ENCODE measurements at places on chromosomes 16 and 17.
A peak's percentile ranks its signal among the peaks of the same experiment; 100 is the strongest.

DNA sequence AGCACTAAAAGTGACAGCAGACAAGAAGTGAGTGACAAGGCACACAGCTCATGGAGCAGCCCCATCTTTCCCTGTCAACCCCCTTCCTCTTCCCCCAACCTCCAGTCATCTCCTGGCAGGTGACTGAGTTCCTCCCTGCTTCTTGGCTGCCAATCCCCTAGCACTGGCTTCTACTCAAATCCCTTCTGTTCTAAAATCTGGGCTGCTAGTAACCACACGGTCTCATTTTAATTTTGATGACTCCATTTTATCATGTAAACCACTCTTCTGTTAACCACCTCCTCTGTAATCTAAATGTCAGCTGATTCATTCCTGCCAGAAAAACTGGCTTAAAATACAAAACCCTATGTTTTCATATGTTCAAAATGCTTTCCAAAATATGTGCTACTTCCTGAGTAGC, 419.8 kb upstream of the MON1B start:
- DNase-seq: no peak

DNA sequence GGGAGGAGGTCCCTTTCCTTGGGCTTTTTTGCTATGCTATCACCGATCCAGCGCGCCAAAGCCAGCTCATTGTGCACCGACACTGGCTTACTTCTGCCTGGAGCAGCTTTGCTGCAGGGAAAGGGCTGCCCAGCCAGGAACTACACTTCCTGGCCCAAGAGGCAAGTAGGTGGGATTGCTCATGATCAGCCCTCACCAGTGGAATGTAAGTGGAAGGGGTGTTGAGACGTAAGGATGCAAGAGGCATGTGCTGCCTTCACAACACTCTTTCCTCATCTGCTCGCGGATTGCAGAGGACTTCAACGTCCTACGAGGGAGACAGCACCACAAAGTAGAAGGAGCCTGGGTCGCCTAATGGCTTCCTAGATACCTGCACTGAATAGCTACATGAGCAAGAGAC, 104.3 kb upstream of the FOXF1 start:
- DNase-seq: no peak

DNA sequence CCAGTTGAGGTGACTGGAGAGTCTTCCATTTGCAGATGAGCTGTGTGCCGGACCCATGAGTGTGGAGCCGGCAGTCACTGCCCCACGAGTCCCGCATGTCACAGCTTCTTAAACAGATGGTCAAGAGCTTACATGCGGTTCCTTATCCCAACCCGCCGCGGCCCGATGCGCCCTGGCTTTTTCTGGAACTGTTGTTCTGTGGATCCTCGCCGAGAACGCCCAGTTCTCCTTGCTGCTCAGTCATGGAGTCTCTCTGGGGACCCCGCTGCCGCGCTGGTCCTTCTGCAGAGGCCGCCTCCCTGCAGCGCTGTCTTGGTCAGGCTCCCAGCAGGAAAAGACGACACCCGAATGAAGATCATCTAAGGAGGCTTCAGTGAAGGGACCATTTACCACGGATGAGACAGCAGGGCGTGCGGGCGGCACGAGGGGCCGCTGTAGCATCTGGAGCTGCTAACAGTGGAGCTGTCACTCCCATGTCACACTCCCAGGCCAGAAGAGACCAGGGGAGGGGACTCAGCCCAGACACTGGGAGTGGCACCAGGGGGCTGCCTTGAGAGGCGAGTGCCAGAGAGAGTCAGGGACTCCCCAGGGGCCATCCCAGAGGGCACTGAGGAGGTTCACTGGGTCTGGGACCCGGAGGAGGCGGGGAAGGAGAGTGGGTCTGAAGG, 10.8 kb upstream of the LGALS3BP start:
- no peak for DNase-seq

DNA sequence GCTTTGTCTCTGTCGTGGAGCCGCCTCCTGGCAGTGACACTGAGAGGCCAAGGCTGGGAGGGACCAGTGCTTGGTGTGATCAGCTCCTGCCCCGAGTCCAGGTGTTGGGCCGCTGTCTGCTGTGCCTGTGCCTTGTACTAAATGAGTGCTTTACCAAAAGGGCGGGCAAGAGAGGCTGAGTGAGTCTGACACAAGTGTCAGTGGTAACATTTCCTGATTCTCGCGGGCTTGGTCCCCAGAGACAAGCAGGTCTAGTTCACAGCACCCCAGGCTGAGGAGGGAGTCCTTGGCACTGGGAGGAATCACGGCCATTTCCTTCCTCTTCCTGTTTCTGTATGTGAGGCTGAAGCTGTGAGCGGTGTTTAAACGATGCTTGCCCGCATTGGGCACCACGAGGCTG, 30.2 kb downstream of the PLD6 start:
- DNase-seq: no peak

GRCh38 chr17:61395409-61395982, 4.1 kb upstream of the TBX2 start:
- no peak for DNase-seq

GRCh38 chr16:11010575-11011221, 66.3 kb downstream of the CLEC16A start:
- no peak for DNase-seq

DNA sequence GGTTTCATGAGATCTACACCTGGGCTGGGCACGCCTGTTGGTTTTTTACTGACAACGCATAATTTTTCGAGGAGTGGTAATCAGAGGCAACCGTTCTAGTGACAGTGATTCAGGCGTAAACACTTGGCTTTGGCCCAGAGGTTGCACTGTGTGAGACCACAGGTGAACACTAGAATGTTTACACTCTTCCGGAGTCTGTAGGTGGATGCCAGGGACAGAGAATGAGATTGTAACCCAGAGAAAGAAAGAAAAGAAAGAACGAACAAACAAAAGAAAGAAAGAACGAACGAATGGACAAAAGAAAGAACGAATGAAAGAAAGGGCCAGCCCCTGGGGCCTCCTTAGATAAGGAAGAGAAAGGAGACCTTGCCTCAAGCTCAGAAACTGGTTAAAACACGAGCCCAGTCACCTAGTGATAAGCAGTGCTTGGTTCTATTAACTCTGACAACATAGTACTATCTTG, 113.2 kb downstream of the PRKCB start:
- DNase-seq: peak; percentile 10

- DNase-seq: no peak
Observed at GRCh38 chr16:3519581-3519980, 18.8 kb downstream of the CLUAP1 start.

- DNase-seq: no peak
Observed at GRCh38 chr17:57484081-57484666, 227.9 kb downstream of the MSI2 start.

DNA sequence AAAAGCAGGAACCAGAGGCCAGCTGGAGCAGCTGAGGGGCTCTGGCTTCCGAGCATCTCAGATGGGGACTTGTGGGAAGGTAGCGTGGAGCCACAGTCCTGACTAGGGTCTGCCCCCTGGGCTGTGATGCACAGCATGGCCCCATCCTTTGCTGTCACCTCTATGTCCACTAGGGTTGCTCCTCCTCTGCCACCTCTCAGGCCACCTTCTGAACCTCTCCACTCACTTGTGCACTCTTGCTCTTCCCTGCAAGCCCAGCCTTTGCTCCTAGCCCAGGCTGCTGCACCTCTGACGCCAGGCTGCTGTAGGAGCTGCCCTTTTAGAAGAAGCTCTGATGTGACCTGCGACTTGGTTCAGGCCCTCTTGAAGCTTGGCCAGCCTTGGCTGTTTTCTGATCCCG, 24.3 kb upstream of the SMPD3 start:
- DNase-seq: no peak

DNA sequence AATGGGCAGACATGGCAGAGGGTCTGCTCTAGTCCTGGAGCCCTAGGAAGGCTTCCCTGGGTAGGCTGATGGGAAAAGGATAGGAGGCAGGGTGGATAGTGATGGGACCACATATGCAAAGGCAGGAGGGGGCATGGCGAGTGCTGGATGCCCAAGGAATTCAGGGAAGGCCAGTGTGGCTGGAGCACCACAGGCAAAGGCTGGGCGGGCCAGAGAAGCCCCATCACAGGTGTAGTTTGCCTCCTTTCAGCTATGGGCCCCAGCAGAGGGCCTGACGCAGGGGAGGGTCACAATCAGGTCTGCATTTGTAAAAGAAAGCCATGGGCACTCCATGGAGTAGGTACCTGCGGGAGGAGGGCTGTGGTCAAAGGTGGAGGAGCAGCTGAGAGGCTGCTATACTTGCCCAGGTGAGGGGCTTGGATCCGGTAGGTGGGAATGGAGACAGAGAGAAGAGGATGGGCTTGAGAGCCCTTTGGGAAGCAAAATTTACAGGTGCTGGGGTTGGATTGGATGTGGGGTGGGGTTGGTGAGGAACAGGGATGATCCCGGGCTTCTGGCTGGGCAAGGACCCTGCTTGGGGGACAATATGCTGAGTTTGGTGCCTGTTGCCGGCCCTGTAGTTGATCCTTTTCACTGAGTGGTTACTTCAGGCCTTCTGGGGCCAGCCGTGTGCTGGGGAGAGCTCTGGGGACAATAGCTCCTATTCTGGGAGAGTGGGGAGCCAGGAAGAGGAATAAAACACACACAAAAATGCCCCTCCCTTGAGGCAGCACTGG, 6.5 kb upstream of the COL1A1 start:
- DNase-seq: no peak

DNA sequence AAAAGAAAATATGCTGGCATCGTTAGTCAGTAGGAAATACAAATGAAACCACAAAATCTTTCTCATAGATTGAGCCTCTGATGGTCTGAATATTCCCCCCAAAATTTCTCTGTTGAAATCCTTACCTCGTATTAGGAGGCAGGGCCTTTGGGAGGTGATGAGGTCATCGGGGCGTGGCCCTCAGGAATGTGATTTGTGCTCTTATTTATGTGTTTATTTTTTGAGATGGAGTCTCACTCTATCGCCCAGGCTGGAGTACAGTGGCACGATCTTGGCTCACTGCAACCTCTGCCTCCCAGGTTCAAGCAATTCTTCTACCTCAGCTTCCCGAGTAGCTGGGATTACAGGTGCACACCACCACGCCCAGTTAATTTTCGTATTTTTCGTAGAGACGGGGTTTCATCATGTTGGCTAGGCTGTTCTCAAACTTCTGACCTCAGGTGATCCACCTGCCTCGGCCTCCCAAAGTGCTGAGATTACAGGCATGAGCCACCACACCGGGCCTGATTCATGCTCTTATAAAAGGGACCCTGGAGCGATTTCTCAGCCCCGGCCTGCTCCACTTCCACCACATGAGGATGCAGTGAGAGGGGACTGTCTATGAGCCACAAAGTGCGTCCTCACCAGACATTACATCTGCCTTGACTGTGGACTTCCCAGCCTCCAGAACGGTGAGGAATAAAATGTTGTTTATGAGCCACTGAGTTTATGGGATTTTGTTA, 53.1 kb downstream of the DNAH17 start:
- no peak for DNase-seq

DNA sequence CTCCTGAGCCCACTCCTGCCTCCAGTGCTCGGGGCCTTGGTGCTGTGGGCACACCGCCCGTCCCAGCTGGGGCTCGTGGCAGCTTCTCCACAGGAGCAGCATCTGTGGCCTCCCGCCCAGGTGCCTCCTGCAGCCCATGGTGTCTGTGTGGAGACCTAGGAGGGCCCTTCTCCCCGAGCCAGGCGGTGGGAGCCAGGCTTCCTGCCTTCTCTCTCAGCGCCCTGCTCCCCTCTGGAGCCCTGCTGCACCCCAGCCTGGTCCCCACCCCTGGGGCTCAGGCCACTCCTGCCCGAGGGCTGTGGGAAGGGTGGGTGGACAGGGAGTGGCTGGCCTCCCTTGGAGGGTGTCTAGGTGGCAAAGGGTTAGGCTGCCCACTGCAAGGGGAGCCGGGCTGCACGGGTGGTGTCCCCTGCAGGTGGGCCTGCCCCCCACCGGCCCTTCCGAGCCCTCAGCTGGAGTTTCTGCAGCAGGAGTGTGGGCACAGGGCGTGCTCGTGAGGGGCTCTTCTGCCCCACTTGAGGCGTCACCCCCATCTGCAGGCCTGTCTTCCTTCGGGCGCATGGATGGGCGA, 11.0 kb downstream of the CENPX start:
- DNase-seq: no peak

GRCh38 chr17:33055171-33055611, 63.5 kb downstream of the SPACA3 start:
- no peak for DNase-seq

DNA sequence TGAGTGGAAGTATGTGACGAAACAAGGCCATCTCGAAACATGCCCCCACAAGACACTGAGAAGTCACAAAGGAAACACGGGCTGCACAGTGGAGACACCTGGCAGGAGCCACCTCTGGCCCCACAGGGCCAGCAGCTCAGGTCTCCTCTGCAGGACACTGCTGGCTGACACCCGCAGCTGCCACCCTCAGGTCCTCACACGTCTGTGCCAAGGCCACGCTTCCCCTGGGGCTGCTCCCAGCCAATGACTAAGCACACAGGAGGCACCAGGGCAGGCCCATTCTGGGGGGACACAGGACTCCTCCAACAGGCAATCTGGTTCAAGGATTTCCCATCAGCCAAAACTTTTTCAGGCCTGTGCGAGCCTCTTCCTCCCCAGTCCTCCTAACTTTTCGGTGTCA, 36.4 kb downstream of the MBTPS1 start:
- DNase-seq: no peak
